Fibroblast of the aortic adventitia (primary cell): ENCODE measurements at places on chromosomes 16 and 17. TPM values are rescaled to one million over a fixed set of nuclear protein-coding genes. Genes with fewer than 3 reads are reported as not detected.

GRCh38 chr16:31754998-31755615, 118.5 kb upstream of the ZNF267 start:
- DNase-seq = no peak

GRCh38 chr16:15947983-15948509, 1.4 kb upstream of the ABCC1 start:
- no peak for DNase-seq

GRCh38 chr17:44345454-44346026, 438 bp downstream of the GRN start:
- peak; percentile 59 for DNase-seq

DNA sequence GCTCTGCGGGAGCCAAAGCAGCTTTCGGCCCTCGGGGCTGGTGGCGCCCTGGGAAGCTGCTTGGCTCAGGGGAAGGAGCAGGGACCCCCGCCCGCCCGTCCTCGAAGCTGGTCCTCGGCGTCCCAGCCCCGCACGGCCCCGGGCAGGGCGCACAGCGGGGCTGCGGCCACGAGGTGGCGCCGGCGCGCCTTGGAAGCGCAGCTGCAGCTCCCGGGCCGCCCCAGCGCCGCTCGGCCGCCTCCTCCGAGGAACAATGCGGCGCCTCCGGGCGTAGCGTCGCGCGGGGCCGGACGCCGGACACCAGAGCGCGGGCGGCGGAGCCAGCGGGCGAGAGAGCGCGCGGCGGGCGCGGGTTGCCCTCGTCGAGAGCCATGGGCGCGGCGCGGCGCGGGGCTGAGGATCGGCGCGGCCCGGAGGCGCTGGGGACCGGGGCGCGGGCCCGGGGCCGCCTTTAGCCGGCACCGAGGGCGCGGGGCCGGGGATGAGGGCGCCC, at the start of gene MGAT5B:
MGAT5B (plus strand) TSS at position 229 of the 493 bp plus-strand sequence. CDS start 626 bp downstream, outside the sequence.
- peak; percentile 72 for DNase-seq

DNA sequence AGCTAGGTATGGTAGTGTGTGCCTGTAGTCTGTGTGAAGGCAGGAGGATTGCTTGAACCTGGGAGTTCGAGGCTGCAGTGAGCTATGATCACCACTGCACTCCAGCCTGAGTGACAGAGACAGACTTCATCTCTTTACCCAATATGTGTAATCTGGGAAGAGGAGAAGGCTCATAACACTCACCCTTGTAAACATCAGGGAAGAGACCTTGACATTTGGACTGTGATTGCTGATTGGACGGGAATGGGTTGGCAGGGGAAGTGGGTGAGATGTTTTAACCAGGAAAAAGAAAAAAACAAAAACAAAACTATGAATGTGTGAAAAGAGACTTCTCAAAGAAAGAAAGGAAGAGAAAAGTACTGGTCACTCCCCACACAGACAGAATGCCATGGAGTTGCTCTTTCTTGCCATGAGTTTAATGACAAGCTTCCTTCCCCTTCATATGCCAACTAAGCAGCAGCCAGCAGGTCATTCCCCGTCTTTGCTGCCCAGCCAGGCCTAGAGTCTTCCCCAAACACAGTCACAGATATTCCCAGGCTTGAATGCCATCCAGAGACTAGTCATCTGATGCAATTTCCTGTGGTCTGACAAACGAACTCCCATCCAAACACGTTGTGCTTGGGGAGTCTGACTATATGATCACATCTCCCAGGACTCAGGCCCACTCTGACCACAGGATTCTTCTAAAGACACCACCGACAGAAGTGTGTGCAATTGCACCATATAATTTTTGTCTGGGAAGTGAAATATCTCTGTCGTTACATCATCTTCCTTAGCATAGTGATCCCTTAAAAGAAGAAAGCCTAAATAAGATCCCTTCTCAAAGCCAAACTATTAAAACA, 3.6 kb upstream of the XAF1 start:
- DNase-seq = peak; percentile 100

DNA sequence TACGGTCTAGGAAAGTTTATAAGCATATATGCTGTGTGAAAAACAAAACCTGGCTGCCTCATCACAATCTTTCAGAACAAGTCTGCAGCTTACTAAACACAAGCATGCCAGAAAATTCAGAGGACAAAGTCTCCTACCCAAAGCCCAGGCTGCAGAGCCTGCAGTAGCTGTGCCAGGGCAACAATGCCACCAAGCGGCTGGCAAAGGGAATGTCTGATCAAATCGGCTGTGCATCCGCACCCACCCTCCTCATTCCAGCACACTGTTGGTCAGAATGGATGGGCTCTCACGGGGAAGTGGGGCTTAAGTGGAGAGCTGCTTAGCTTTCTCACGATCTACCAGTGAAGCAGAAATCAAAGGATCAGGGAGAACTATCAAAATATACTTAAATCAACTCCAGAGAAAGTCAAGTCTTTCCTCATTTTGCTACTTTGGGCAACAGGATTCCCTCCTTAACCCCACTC, 73.5 kb downstream of the CYTH1 start:
- peak; percentile 83 for DNase-seq

NEUROD2 gene
- not detected in 2 replicates for total RNA-seq

CD300LB gene
- not detected in 2 replicates for total RNA-seq

DNA sequence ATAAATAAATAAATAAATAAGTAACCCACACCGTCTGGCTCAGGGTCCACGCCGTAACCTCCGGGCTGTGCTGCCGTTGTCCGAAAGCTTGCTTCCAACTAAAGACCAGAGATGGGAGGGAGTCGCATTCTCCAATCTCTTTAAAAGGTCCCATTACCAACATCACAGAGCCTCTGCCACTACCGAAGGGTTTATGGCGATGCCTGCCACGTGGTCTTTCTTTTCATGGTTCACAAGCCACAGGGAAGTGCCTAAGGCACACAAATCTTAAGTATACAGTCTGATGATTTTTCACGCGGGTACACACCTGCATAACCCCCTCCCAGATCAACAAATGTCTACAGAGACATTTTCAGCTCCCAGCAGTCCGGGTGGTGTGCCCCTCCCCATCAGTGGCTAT, 1.4 kb downstream of the COTL1 start:
- DNase-seq = no peak

DNA sequence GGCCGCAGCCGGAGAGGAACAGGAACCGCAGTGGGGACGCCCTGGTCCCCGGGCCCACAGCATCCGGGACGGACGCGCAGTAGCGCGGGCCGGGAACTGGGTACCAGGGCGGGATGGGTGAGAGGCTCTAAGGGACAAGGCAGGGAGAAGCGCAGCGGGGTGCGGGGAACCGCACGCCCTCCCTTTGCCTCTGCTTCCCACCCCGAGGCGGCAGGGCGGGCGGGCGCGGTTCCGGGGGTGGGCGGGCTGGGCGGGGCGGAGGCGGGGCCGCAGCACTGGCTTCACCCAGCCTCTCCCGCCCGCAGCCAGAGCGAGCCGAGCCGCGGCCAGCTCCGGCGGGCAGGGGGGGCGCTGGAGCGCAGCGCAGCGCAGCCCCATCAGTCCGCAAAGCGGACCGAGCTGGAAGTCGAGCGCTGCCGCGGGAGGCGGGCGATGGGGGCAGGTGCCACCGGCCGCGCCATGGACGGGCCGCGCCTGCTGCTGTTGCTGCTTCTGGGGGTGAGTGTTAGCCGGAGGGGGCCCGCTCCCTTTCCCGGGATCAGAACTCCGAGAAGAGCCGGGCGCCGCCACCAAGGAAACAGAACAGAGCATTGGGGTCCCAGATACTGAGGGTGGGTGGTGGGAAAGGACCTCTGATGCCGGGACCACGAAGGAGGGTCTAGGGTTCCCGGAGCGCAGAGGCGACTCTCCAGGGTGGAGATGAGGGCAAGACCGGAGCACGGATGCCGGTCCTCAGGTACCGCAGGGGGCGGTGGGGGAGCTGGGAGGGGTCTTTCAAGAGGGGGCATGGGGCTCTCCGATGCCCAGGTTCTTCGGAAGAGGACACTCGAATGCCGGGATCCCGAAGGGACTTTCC, at the start of gene NGFR:
NGFR (plus strand) TSS at position 308 of the 856 bp plus-strand sequence; CDS start at position 433, 125 bp downstream.
- DNase-seq = no peak

DNA sequence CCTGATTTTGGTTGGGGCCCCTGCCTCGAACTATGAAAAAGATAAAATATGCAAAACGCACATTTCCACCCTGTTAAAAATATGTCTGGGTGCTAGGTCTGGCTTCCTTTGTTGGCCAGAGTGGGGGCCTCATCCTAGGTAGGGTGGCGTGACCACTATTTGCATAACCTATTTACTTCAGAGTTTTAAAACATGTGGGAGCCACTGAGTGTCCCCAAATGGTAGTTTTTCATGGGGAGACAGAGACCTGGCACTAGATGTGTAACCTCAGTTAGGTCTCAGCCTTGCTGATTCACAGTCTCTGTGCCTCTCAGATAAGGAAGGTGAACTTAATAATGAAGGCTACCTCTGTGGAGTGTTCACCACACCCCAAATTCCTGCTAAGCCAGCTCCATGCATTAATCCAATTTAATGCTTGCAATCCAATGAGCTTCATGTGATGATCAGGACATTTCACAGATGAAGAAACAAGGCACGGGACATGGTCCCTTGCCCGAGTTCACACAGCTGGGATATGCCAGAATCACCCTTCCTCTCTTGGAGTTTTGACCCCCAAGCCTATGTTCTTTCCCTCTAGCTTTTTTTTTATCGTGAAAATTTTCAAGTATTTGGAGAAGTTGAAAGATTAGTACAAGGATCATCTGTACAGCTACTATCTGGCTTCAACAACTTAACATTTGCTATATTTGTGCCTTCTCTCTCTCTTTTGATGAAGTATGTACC, 103.4 kb downstream of the IRF8 start:
- no peak for DNase-seq

ALDH3A1 gene
- total RNA-seq = 0.54 TPM in 1 of 2 replicates, not detected in the other

DNA sequence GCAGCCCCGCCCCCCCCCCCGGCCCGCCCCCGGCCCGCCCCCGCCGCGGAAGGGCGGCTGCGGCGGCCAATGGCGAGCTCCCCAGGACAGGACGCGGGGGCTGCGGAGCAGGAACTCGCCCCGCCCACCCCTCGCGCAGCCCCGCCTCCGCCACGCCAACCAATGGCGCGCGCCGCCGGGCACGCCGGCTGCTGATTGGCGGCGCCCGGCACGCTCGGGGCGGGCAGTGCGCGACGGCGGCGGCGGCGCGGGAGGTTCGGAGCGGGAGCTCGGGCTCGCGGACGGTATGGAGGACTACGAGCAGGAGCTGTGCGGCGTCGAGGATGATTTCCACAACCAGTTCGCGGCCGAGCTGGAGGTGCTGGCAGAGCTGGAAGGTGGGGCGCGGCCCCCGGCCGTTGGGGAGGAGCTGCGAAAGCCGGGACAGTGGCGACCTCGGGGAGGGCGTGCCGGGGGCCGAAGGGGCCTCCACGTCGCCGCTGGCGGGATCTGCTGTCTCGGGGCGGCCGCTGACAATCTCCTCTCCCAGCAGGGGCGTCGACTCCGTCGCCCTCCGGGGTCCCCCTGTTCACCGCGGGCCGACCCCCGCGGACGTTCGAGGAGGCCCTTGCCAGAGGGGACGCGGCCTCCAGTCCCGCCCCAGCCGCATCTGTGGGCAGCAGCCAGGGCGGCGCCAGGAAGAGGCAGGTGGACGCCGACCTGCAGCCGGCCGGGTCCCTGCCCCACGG, at the start of gene CHTF18:
CHTF18 (plus strand) TSS at position 222 of the 728 bp plus-strand sequence; CDS start at position 287, 65 bp downstream.
- peak; percentile 83 for DNase-seq

- no peak for DNase-seq
Observed at GRCh38 chr16:27096375-27096774, 29.6 kb downstream of the C16orf82 start.

BAIAP3 gene
- total RNA-seq = 0.09 TPM in 1 of 2 replicates, not detected in the other

- peak; percentile 34 for DNase-seq
Observed at GRCh38 chr17:37220607-37220953, 155.2 kb upstream of the C17orf78 start.

WNK4 gene
- 0.45 and 3.5 TPM in 2 replicates for total RNA-seq

DNA sequence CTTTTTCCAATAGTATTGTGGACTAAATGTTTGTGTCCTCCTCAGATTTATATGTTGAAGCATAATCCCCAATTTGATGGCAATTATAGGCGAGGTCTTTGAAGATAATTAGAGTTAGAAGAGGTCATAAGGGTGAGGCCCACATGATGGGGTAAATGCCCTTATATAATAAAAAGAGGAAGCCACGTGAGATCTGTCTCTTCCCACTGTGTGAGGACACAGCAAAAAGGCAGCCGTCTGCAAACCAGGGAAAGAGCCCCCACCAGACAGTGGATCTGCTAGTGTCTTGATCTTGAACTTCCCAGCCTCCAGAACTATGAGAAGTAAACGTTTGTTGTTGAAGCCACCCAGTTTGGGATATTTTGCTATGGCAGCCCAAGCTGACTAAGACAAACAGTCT, 76.0 kb downstream of the LYRM1 start:
- no peak for DNase-seq

DNA sequence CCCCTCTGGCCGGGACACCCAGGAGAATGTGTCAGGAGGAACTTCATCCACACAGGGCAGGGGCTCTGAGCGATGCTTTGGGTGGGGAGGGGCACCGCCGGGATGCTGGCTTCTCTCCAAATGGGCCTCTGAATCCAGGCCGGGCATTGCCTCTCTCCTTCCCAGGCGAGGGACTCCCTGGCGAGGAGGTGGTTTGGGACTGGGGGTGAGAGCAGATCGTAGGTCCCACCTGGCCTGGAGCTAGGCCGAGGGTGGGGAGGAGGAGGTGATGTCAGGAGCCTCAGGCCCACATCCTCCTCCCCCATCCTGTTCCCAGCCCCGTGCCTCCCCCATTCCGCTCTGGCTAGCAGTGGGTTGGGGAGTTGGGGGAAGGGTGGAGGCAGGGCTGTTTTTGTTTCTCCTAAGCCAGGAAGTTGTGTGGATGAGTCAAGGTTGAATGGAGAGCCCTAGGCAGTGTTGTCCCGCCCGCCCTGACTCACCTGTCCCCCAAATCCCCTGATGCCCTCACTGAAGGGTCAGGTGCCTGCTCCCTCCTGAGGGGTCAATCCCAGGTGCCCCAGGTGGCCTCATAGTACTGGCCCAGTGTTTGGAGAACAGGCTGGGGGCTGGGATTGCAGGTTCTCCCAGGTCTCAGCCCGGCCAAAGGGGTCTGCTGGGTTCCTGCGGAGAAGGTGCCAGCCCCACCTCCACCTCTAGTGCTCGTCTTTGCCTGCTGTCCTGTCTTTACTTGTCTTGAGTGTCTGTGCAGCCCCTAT, 2.8 kb downstream of the GRB7 start:
- DNase-seq = peak; percentile 37

TIGD7 gene
- 1.9 and 6.4 TPM in 2 replicates for total RNA-seq
